Progenitor cell of endocrine pancreas (in vitro differentiated cells): ENCODE measurements at places on chromosomes 2 and 18.

DNA sequence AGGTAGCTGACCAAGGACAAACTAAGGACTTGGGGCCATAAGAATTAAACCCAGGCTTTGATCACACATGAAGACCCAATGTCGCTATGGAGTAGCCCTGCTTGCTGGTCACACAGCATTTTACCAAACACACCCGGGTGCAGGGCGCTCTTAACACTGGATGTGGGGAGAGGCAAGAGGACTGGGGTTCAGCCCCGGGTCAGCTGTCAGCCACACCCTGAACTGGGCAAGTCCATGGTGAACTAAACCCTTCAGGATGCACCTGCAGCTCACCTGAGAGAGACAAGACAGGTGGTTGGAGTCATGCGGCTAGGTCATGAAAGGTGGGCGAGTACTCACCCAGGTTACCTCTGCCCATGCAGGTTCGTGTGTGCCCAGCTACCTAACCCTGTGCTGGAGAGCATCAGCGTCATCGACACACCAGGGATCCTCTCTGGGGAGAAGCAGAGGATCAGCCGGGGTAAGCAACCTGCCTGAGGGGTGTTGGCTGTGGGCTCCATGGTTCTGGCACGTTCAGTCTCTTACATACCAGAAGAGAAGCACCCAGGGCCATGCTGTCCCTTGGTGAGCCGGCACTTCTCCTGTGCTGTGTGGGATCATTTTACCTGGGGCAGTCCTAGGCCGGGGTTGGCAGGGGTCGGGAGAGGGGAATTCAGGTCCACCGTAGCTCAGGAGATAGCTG is 15.2 kb downstream of the EHD3 start:
- DNase-seq = no peak

- no peak for DNase-seq
Observed at GRCh38 chr2:204796581-204796980, 251.3 kb downstream of the PARD3B start.

- no peak for DNase-seq
Observed at GRCh38 chr2:112923237-112923966, 12.4 kb downstream of the IL37 start.

GRCh38 chr18:63936932-63937393 is 12.1 kb upstream of the HMSD start:
- DNase-seq = no peak

DNA sequence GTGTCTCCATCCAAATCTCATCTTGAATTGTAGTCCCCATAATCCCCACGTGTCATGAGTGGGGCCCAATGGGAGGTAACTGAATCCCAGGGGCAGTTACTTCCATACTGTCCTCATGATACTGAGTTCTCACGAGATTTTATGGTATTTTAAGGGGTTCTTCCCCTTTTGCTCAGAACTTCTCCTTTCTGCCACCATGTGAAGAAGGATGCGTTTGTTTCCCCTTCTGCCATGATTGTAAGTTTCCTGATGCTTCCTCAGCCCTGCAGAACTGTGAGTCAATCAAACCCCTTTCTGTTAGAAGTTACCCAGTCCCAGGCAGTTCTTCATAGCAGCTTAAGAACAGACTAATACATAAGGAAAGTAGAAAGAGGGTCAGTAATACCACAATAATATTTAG is 480.4 kb downstream of the KCNJ3 start:
- DNase-seq = no peak

GRCh38 chr2:46461709-46462171 is 17.6 kb upstream of the TMEM247 start:
- DNase-seq = no peak

DNA sequence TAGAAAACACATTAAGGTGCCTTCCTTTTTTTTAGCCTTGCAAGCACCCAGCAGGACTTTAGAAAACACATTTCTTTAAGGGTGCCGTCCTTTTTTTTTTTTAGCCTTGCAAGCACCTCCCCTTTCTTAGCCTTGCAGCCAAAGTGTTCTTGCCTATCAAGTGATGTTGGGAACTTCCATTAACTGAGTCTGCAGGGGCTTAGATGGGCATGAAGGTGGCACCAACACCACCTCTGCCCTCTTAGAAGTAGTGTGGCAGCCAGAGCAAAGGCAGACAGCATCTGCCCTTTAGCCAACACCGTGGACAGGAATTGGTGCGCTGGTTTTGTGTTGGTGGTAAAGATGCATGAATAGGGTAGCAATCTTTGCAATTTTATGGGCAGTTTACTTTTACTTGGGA is 211.6 kb upstream of the SP5 start:
- DNase-seq = no peak

- DNase-seq = no peak
Observed at GRCh38 chr2:118661179-118661578, 186.3 kb downstream of the EN1 start.

GRCh38 chr18:12774982-12775381 is 72.1 kb downstream of the PSMG2 start:
- DNase-seq = no peak

GRCh38 chr2:46200861-46201605 is 96.2 kb upstream of the EPAS1 start:
- no peak for DNase-seq

DNA sequence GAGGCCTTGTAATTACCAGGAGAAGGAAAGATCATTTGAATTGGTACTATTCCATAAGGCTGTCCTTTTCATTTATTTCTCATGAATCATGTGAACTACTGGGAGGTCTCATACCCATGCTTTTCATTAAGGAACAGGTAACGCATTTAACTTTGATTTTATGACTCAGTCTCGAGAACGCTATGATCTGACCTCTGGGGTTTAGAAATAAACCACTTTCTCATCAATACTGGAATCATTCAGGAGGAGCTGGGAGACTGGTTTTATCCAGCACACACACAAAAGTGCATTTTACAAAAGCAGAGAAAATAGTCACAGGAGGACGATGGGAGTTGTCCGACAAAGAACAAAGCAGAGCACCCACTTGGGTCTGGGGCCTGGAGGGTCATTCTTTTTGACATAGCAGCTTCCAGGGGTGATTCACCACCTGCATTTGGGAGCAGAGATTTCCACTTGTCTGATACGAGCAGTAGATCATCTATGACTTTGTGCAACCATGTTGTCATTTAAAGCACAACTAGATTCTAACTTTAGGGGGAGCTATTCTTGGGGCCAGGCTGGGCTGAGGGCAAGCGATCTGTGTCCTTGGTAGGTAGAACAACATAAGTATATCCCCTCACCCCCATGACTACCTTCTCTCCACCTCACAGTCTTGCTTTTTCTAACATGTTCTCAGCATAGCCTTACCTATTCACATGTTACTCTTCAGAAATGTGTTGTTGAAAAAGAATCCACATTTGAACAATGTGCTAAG is 95.9 kb upstream of the SCG2 start:
- no peak for DNase-seq

- no peak for DNase-seq
Observed at GRCh38 chr2:45918463-45919159, 267.1 kb downstream of the PRKCE start.

GRCh38 chr18:61333746-61334490 is 688 bp downstream of the CDH20 start:
- peak; percentile 16 for DNase-seq

DNA sequence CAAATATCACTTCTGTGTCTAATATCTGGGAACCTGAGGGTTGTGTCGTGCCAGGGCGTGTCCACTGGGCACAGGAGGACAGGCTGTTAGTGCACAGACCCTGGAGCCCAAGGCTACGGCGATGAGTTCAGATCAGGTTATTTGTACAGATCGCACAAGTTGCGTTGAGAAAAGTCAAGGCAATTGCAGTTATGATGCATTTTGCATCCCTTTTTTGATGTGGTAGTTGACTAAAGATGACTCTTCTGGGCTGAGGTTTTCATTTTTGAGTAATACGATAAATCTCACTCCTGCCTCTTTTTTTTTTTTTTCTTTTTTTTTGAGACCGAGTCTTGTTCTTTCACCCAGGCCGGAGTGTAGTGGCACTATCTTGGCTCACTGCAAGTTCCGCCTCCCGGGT is 7.2 kb downstream of the RBFA start:
- no peak for DNase-seq

DNA sequence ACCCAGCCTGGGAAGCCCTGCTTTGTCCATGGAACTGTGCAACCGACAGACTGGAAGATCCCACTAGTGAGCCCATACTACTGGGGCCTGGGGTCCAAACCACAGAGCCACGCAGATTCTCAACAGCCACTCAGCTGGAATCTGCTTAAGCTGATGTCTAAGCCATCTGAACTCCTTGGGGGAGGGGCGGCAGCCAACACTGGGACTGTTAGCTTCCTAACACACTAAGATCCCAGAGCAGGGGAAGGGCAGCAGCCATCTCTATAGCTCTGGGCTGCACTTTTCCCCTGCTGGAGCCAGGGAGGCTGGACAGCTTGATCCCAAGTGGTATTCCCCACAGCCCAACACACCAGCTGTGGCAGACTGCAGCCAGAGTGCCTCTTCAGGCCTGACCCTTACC is 118.3 kb downstream of the RPRM start:
- no peak for DNase-seq

DNA sequence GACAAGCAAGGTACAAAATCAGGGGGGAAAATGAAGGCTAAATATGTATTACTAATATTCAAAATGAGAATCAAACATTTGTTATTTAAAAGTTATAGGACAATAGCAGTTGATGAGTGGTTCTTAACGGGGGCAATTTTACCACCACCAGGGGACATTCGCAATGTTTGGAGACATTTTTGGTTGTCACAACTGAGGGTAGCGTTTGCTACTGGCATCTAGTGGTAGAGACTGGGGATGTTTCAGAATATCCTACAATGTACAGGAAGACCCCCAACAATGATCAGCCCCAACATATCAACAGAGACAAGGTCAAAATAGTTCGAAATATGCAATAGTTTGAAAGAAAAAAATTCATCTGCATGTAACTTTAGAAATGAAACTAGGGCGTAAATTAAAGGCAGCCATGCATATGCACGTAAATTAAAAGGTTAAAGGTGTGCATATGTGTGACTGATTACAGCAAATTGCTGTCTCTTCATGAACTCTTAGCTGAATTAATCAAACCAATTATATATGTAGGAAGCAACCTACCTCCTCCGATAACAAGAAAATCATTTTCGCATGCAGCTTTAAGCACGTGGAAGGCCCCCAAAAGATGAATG is 61.2 kb upstream of the CUL3 start:
- no peak for DNase-seq

- DNase-seq = no peak
Observed at GRCh38 chr2:167869200-167869599, 378.2 kb downstream of the STK39 start.

GRCh38 chr2:66555501-66556324 is 120.8 kb downstream of the MEIS1 start:
- no peak for DNase-seq

GRCh38 chr2:85400541-85401463 is 9.4 kb downstream of the CAPG start:
- DNase-seq = no peak

DNA sequence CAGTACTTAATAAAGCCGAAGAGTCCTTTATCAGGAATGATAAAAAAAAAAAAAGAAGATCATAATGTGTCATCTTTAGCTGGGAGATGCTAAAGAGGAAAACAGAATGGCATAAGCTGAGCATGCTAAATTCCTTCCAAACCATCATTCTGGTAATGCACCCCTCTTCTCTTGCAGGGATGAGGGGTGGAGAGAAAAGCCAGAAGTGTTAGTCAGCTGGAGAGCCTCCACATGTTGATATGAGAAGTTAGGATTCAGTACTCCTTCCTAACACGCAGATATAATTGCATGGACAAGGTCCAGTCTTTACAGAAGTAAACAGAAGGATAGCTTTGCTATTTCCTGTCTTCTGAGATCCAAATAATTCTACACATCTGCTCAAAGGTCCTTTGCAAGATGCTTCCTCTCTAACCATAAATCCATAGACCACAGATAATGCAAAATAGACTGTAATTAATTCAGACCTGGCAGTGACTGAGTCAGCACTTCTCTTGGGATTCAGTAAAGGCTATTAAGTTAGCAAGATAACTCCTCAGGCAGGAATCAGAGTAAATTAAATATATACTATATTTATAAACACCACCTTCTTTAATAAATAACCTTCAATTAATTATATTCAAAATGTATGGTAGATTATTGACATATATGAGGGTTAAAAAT is 930.0 kb upstream of the KLHL29 start:
- DNase-seq = no peak

DNA sequence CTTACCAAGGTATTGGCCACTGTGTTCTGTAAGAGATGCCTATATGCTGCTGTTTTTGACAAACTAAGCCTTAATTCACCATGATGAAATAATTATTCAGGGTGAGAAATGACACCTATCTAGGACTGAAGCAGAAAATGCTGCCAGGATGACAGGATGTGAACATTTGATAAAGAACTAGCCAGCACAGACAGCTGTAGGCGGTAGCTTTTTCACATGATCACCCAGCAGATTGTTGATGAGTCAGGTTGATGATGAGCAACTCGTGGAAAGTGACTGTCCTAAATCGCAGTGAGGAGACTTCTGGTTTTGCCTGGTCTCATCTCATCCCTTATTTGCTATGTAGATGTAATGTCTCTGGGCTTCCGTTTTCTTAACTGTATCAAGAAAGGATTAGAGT is 144.1 kb downstream of the PRPF40A start:
- no peak for DNase-seq

- DNase-seq = no peak
Observed at GRCh38 chr2:32496662-32497061, 131.2 kb upstream of the TTC27 start.

- DNase-seq = no peak
Observed at GRCh38 chr18:68800075-68800474, 2.2 kb downstream of the CCDC102B start.

- no peak for DNase-seq
Observed at GRCh38 chr2:191499874-191500565, 177.9 kb upstream of the NABP1 start.

- DNase-seq = no peak
Observed at GRCh38 chr2:106068451-106068850, 125.7 kb downstream of the UXS1 start.

- DNase-seq = no peak
Observed at GRCh38 chr2:23350792-23351355, 34.1 kb upstream of the KLHL29 start.

GRCh38 chr2:172278667-172279066 is 148.7 kb upstream of the ITGA6 start:
- DNase-seq = no peak

- DNase-seq = no peak
Observed at GRCh38 chr2:201262718-201263117, 2.4 kb downstream of the CASP8 start.

- DNase-seq = no peak
Observed at GRCh38 chr2:128651000-128651399, 332.3 kb upstream of the HS6ST1 start.

DNA sequence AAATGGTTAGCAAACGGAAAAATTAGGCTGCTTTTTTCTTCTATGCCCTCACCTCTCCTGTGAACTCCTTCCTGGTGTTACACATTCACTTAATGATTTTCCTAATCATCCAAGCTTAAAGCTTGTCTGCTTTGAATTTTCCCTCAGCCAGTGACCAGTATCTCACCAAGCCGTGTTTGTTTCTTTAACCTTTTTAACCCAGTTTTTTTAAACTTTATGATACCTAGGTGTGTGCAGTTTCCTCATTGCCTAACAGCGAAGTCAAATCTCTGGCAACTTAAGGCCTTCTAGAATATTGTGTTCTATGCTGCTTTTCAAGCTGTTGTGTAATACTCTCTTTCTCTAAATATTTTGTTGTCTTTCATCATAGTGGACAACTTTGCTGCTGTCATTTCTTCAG is 113.0 kb downstream of the PIK3C3 start:
- DNase-seq = no peak
